ENCODE measurements at places on chromosomes 12 and 14.

DNA sequence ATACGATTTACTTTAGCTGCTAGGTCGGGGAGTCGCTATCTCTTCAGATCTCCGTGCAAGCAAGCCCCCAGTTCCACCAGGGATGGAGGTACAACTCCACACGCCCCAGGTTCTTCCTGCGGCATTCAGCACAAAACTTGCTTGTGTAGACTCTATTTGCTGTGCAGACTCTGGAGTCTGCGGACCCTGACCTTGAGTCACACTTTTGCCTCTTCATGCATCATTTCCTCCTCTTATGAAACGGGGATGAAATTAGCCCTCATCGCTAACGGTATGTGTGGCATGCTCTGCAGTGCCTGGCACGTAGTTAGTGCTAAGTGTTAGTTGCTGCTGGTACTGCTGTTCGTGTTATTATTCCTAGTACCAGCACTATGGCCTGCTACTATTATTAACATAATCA, 84.4 kb downstream of the TMEM132D start:
- no peak for DNase-seq

- DNase-seq, result no peak
Measured at GRCh38 chr12:112185093-112185923, 59.9 kb downstream of the TRAFD1 start.

DNA sequence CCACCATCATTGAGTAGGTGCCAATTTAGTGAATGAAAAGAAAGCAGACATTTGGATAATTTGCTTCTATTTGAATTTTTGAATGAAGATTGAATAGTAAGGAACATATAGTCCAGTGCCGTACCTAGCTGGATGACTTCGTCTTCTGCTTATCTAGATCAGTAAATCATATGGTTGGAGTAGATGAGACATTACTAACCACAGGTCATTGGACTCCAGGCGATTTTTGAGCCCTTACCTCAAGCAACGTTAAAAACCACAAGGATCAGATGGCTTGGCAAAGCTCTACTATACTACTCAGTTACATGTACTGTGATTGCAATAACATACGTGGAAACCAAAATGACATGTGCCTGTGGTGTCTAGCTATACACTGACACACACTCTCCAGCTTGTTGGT, 1.7 kb upstream of the SPATS2 start:
- peak; percentile 59 for DNase-seq

DNA sequence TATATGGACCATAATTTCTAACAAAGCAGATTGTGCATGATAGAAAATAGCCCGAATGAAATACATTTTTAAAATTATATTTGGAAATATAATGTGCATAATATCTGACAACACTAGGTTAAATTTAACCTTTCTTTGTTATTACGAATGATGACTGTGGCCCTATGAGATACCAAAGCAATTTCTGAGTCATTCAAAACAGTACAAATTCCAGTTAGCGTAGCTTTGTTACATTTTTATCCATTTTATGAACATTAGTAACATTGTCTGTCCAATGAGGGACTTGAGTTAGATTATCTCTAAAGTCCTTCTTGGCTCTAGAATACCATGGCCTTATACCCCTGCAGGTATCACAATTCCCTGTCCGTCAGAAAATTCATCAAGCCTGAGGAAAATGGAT, 39.0 kb upstream of the REP15 start:
- no peak for DNase-seq

DNA sequence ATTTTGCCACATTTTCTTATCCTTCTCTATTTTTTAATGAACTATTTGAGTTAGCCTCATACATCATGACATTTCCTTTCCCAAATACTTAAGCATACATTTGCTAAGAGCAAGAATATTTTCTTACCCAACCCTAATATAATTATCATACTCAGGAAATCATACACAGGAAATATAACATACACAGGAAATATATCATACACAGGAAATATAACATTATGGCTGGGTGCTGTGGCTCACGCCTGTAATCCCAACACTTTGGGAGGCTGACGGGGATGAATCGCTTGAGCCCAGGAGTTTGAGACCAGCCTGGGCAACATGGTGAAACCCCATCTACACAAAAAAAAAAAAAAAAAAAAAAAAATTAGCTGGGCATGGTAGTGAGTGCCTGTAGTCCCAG, 4.9 kb downstream of the NCKAP1L start:
- no peak for DNase-seq

GRCh38 chr14:59356312-59356711, 108.9 kb downstream of the GPR135 start:
- no peak for DNase-seq

DNA sequence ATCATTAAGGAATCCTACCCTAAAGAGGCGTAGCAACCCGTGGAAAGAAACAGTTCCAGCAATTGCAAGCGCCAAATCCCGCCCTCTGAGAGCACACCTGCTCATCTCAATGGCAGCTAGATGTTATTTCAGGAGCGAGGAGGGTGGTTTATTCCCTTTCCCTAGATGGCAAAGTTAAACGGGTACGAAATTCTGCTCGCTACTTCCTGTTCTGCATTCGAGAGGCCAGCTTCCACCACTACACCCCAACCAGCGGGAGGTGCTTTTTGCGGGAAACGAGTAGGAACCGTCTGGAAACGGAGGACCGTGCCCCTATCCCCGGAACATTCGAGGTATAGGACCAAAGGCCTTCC, 536 bp downstream of the VPS29 start:
- DNase-seq, result peak; percentile 70

- no peak for DNase-seq
Measured at GRCh38 chr12:68416826-68417225, 84.7 kb upstream of the MDM1 start.

- DNase-seq, result no peak
Measured at GRCh38 chr12:4086481-4086880, 187.1 kb upstream of the CCND2 start.

DNA sequence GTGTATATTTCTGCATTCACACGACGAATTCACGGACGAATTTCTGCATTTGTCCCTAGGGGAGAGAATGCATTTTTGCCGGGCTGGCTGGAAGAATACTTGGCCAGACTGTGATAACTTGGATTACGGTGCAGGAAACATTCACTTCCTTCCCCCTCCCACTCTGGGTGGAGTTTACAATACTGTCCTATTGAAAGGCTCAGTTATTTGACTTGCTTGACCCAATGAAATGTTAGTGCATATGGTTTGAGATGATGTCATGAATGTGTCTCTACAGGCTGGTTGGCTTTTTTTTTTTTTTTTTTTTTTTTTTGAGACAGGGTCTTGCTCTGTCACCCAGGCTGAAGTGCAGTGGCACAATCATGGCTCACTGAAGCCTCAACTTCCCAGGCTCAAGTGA, 90.7 kb upstream of the NOS1 start:
- no peak for DNase-seq

DNA sequence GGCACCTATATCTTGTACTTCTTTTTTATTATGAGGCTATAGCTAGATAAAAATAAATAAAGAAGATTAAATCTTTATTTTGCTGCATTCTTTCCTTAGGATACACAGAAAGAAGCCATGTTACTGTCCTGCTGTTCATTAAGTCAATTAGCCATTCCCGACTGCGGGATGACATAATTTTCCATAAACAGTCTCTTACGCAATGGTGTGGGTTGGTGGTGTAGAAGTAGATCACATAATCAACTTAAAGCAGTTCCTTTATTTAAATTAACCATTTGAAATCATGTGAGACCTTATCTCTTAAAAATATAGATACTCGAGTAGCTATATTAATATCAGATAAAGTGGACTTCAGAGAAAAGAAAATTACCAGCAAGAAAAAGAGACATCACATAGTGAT, 40.2 kb downstream of the TAOK3 start:
- peak; percentile 89 for DNase-seq

DNA sequence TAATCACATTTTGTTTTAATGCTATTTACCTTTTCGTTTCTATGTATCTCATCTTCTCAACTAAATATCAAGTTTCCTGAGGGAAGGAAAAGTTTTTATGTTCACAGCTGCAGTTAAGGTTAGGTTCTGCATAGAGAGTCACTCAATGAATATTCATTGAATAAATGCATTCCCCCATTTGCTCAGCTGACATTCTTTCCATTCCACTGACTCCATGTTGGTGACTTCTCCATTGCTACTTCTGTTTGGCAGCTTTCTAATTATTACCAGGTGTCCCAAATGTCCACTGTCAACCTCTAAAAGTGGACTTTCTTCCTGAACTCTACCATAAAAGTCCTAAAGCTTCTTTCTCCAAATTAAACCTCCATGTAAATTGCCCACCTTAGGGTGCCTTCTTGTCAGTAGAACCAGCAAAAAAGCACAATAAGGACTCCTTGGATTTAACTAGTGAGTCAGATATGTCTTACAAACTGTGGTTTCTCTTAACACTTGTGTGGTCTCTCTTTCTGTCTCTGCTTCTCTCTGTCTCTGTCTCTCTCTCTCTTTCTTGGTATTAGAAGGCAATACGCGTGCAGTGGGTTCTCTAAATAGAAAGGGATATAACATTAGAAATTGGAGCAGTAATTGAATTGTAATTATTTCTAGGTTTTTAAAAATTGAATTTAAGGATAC, 85.9 kb downstream of the TMEM117 start:
- no peak for DNase-seq

- no peak for DNase-seq
Measured at GRCh38 chr12:106137530-106138356, 1.0 kb downstream of the NUAK1 start.

- DNase-seq, result no peak
Measured at GRCh38 chr12:94553875-94554274, 94.2 kb upstream of the CEP83 start.

GRCh38 chr14:67491741-67492507, 3.4 kb upstream of the TMEM229B start:
- DNase-seq, result no peak

- DNase-seq, result peak; percentile 60
Measured at GRCh38 chr12:25829192-25829591, 129.3 kb upstream of the RASSF8 start.

- peak; percentile 40 for DNase-seq
Measured at GRCh38 chr14:67883717-67884116, 64.1 kb downstream of the RAD51B start.

DNA sequence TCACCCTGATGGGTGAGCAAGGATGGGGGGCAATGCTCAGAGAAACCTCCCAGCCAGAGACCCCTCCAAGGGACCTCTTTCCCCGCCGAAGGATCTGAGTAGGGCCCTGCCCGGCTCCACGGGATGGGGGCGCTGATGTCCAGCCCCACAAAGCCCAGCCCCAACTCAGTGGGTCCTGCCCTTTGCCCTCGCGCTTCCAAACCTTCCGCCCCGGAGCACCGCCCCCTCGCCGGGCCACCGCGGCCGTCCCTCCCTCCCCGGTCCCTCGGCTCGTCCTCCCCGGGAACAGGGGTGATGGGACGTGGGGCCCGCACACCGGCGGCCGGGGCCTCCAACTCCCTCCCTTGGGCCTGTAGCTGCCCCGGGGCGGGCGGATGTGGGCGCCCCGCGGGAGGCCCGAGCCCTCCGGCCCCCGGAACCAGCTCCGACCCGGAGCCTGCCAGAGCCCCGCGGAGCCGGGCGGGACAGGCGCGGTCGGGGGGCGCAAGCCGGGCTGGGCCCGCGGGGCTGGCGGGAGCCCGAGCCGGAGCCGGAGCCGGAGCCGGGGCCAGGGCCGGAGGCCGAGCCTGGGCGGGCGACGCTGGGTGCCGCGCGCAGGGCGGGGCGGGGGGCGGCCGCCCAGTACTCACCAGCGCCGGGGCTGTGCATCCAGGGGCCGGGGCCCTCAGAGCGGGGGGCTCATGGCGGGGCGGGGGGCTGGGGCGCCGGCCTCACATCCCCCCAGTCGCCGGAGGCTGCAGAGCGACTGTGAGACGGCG, 386 bp downstream of the HDAC7 start:
- DNase-seq, result peak; percentile 47

- no peak for DNase-seq
Measured at GRCh38 chr12:73947326-73948026, 590.2 kb upstream of the ATXN7L3B start.

DNA sequence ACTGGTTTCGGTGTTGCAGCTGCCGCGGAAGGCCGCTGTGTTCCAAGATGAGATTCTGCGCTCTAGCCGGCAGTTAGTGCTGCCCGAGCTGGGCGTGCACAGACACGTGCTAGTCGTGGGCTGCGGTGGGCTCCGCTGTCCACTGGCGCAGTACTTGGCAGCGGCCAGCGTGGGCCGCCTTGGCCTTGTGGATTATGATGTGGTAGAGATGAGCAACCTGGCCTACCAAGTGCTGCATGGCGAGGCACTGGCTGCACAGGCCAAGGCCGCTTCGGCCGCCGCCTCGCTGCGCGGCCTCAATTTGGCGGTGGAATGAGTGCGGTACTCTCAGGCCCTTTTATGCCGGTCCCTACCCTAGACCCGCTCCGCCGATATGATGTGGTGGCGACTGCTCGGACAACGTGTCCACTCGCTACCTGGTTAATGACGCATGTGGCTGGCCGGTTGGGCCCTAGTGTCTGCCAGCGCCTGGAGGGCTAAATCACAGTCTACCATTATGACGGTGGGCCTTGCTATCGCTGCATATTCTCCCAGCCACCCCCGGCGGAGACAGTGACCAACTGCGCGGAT, 102.2 kb downstream of the SNAPC1 start:
- no peak for DNase-seq

GRCh38 chr12:22738945-22739344, 114.0 kb downstream of the ETNK1 start:
- no peak for DNase-seq

DNA sequence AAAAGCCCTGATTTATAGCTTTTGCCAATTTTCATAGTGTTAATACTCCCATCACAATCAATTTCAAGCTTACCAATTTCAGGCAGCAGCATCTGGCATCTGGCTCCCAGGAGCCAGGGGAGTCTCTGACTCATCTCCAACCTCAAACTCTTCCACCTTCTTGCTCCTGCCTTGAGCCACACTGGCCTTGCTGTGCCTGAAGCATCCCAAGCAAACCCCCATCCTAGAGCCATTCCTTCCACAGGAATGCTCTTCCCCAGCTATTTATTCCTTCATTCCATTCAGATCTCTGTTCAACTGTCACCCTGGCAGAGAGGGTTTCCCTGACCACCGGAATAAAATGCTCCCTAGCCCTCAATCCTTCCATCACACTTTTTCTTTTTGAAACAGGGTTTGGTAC, 13.9 kb upstream of the PPP1CC start:
- no peak for DNase-seq

DNA sequence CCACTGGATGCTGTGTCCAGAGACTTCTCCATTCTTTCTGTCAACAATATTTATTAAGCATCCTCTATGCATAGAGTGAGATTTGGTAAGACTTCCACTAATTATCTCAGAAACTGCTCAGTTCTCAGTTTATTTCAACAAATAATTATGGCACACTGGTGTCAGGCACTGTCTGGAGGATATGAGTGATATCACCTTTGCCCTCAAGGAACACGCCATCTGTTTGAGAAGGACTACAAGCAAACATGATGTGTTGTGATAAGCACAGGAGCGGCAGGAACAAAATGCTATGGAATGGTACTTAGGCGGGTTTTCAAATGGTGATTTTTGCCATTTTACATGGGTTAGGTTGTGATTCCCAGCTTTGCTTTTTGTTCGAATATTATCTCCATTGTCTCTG, 229.2 kb downstream of the DPF3 start:
- no peak for DNase-seq

DNA sequence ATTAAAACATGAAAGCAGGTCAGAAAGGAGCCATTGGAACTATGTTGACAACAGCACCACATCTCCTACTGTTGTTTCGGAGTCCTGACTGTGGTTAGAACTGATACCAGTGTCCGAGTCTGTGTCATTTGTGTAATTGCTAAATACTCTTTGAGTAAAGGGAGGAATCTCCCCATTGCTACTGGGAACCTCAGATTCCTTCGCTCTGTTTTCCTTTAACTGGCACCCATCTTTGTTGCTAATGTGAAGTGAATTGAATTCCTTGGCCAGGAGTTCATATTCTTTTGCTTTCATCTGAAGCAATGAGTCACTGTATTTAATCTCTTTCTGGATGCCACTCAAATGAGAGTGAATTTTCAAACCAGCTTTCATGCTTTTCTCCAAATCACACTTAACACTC, 31.5 kb downstream of the RASSF9 start:
- no peak for DNase-seq
